ENCODE measurements at places on chromosomes 5 and 9.
A peak's percentile ranks its signal among the peaks of the same experiment; 100 is the strongest.

DNA sequence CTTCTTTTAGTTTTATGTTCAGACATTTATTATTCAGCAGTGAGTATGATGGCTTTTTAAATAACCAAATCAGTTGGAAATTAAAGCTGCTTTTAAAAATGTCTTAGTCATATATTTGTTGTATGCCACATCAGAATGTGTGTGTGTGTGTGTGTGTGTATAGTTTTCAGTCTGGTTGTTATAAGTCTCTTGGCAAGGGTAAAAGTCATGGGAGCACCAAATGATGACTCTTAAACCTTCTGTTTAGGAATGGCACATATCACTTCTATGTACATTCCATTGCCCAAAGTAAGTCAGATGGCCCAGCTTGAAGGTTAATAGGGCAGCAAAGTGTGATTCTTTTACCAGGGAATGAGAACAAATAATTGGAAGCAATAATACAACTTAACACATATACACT, 135.9 kb downstream of the RNF180 start:
- no peak for DNase-seq

GRCh38 chr5:32810804-32811203, 99.7 kb downstream of the NPR3 start:
- peak; percentile 31 for DNase-seq

DNA sequence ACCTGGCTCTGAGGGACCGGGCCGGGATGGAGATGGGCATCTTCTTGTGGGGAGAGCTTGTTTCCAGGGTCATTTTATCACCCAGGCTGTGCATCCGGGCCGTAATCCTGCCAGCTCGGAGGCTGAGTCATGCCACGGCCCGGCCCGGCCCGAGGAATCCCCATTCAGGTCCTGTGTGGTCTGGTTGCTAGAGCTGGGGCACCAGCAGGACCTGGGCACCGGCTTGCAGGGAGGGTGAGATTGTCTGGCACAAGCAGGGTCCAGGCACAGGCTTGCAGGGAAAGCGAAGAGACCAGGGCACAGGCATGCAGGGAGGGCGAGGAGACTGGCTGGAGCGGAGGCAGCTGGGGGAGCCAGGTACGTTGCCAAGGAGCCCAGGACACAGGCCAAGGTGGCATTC, 106.8 kb downstream of the RXRA start:
- no peak for DNase-seq

DNA sequence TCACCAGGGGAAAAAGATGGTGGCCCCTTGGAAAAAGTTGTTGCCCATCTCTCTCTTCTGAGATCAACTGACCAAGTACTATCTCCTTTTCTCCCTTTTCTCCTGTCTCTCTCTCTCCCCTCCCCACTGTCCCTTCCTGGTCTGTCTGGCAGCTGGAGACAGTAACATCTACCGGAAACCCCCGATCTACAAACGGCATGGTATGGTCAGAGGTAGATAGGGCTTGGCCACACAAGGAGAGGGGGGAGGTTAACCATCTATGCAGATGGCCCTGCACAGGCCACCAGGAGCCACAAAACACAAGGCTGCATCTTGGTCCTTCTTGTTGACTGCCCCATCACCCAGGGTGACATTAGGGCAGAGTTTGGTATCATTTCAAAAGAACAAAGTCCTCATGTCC, 29.3 kb upstream of the AFAP1L1 start:
- no peak for DNase-seq

DNA sequence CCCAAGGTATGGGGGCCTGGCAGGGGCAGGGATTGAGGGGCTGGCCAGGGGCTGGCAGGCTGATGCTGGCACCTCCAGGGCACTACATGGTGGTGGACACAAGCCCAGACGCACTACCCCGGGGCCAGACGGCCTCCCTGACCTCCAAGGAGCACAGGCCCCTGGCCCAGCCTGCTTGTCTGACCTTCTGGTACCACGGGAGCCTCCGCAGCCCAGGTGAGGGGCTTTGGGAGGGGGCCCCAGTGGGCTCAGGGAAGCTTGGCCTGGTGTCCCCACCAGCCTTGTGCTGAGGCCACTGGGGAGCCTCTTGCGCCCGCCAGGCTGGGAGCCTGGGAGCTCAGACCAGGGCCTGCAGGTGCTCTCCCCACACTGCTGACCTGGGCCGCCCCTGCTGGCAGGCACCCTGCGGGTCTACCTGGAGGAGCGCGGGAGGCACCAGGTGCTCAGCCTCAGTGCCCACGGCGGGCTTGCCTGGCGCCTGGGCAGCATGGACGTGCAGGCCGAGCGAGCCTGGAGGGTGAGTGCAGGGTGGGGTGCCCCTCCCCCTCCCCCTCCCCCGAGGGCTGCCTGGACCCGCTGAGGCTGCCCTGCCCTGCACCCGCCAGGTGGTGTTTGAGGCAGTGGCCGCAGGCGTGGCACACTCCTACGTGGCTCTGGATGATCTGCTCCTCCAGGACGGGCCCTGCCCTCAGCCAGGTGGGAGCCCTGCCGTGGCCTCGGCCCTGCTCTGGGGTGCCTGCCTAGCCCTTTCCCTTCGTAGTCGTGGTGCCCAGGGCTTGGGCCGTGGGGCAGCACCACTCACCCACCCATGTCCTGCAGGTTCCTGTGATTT, 5.7 kb downstream of the MAMDC4 start:
- peak; percentile 34 for DNase-seq

DNA sequence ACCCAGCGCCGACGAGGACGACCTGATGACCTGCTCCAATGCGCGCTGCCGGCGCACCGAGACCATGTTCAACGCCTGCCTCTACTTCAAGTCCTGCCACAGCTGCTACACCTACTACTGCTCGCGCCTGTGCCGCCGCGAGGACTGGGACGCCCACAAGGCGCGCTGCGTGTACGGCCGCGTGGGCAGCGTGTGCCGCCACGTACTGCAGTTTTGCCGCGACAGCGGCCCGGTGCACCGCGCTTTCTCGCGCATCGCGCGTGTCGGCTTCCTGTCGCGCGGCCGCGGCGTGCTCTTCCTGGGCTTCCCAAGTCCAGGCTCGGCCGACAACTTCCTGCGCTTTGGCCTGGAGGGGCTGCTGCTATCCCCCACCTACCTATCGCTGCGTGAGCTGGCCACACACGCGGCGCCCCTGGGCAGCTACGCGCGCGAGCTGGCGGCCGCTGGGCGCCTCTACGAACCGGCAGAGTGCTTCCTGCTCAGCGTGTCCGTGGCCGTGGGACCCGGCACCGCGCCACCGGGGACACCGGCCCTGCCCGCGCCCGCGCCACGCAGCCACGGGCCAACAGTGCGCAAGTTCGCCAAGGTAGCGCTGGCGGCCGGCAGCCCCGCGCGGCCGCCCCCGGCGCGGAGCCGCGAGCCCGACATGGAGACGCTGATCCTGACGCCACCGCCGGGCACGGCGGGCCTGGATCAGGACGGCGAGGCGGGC, 2.7 kb upstream of the PHPT1 start:
- no peak for DNase-seq

- DNase-seq, result no peak
Measured at GRCh38 chr5:164708831-164709230, 1203.4 kb downstream of the MAT2B start.

- DNase-seq, result no peak
Measured at GRCh38 chr5:51882647-51883046, 499.4 kb downstream of the ISL1 start.

GRCh38 chr5:159123700-159124099, 24.0 kb upstream of the EBF1 start:
- DNase-seq, result no peak

- no peak for DNase-seq
Measured at GRCh38 chr9:134552349-134552990, 89.1 kb upstream of the COL5A1 start.

GRCh38 chr5:173420108-173420507, 91.9 kb upstream of the STC2 start:
- DNase-seq, result no peak

DNA sequence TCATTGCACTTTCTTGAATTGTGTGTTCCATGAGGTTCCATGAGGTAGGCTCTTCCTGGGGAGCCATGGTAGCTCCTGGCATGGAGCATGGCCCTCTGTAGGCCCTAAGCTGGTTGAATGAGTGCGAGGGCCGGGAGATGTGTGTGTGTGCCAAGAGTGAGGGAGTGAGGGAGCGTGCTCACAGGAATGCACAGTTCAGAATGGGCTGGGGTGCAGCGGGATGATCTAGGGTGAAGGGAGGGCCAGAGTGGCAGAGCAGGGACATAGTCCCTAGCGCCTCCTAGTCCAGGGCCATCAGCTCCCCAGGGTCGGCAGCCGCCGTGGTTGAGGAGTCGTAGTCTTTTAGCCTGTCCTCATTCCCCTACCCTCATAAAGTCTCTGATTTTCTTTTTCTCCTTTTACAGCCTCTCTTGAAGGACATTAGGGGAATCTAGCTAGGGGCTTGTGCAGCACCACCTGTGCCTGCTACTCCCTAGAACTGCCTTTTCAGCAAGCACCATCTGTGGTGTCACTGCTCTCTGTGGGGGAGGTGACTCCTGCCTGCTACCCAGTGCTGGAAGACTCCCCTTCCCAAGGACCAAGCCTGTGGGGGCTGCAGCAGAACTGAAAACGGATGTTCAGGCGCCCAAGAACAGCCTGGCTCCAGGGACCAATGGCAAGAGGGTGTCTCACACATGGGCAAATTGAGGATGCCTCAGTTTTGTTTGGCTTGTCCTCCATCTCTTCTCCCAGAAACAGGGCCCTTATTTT, 65.3 kb upstream of the PPARGC1B start:
- DNase-seq, result no peak

DNA sequence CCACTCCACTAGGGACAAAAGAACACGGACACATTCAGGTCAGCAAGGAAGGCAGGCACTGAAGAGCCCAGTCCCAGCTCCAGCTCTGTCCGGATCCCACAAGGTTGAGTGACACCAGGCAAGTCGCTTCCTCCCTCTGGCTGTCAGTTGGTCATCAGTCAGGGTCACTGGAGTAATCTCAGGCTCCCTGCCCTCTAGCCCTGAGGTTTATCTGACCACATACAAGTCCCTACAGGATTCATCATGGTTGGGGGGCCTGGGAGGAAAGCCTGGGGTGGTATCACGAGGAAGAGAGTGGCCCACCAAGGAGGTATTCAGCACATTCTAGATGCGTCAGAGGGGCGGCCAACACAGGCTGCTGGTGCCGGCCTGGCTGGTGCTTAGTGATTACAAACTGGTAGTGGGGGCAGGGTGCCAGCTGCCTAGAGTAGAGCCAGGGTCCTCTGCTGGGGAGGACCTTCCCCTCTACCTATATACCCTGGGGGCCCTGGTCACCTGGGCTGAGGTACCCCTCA, 81.5 kb downstream of the SHB start:
- DNase-seq, result no peak

DNA sequence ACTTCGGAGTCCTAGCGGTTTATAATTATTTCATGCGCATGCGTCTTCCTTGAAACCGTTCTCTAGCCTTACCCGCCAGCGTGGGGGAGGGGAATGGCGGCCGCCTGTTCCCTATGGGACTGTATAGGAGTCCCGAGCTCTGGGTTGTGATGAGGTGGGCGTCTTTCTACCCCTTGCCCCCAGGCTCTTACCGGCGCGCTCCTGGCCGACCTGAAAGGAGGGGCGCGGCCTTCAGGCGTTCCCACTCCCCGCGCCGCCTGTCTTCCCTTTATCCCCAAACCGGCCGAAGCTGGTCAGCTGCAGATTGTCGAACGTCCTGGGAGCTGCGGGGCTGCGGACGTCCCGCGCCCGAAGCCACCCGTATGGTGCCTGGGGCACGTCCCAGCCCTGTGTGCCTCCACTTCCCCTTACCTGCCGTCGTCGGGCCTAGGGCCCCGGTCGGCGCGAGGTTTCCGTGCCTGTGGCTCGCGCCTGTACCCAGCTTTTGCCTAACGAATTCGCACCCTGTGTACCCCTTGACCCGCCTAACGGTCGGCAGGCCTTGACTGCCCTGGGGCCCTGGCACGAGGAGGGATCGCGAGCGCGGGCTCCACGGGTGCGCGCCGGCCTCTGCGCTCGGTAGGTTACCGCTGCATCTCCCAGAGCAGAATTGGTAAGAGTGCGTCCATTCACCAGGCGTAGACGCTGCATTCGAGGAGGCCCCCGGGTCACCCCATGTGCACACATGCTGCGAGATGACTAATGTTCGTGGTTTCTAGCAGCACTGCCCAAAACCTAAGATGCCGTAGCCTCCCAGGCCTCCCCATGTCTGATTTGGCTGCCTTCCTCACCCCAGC, 653 bp upstream of the HNRNPH1 start:
- no peak for DNase-seq

DNA sequence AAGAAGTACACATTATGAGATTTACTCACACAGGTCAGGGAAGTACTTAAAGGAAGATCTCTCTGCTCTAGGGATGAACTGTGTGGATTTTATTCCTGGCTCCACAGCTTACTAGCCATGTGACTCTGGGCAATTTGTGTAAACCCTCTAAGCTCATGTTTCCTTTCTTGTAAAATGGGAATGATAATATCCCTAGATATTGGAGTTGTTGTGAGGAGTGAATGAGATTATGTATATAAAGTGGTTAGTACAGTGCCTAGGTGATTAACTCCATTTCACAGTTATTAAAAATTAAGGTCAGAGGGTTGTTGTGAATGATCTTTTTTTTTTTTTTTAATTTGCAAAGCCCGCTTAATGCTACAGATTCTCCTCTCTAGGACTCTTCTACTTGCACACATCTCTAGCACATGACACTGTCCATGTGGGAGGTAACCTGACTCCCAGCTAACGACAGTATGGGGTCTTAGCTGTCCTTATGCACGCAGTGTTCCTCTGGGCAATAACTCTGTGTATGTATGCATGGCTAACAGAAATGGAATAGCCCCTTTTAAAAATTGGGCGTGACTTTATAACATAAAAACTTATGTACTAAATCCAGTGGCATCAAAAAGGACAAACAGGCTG, 23.9 kb upstream of the MYOT start:
- DNase-seq, result no peak

GRCh38 chr5:59446356-59446755, 447.2 kb downstream of the PDE4D start:
- DNase-seq, result no peak

DNA sequence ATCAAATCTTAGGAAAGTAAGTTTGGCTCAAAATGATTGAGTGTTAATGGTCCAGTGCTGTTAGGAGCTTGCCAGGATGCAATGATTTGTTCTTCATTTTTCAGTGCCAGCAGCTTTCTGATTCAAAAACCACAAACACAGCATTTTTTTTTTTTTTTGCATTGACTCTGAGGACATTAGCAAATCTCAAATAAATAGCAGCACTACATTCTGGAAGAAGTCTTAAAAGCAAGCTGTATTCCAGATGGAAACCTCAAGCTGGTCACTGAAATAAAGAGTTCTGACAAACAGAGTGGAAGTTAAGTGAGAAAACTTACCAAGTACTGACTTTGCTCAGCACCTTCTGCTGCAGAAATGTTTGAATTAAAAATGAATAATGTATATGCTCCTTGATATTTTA, 1653.1 kb upstream of the CDH9 start:
- DNase-seq, result no peak

GRCh38 chr9:133060417-133060841, 1.4 kb upstream of the CEL start:
- DNase-seq, result no peak

DNA sequence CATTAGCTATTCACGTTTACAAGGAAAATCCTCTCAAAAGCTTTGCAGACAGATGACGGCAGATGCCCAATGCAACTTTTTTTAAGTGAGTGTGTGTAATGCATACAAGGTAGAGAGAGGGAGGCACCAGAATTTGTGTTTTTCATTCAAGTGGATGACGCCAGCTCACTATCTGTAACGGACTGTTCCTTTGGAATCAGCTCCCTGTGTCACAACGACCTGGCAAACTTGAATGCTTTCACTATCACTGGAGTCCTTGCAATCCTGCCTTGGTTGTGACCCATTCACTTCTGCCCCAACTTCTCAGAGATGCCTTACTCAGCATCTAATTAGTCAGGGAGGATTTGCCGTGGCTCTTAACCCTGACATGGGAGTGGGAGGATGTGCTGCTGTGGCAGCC, 148.5 kb downstream of the BNC2 start:
- no peak for DNase-seq

GRCh38 chr5:55714339-55714738, 2.2 kb upstream of the SLC38A9 start:
- no peak for DNase-seq

GRCh38 chr5:135446615-135447014, 533 bp downstream of the DCANP1 start:
- no peak for DNase-seq

All from left hindlimb (tissue), 1 donor.